ENCODE measurements at places on chromosomes 1 and 21.
A peak's percentile ranks its signal among the peaks of the same experiment; 100 is the strongest.

GRCh38 chr1:201330541-201330940 is 46.9 kb downstream of the TNNT2 start:
- DNase-seq = no peak

DNA sequence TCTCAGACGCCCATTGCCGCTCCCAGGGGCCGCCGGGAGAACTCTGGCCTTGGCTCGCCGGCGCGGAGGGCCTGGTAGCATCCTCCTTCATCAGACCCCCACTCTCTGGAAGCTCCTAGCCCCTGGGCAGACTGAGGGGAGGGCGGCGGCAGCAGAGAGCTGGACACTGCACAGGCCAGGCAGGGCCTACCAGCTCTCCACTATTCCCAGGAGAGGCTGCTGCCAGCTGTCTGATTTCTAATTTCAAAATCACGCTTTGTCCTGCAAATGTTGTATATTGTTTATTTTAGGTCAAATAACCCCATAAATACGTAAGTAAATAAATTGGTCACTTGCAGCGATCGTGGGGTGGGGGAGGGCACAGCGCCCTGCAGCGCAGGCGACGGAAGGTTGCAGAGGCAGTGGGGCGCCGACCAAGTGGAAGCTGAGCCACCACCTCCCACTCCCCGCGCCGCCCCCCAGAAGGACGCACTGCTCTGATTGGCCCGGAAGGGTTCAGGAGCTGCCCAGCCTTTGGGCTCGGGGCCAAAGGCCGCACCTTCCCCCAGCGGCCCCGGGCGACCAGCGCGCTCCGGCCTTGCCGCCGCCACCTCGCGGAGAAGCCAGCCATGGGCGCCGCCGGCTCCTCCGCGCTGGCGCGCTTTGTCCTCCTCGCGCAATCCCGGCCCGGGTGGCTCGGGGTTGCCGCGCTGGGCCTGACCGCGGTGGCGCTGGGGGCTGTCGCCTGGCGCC is at the start of gene MTARC1:
TSS of gene MTARC1 (plus strand) at position 577 of the 732 bp plus-strand sequence. CDS start at position 609, 32 bp downstream.
- DNase-seq = peak; percentile 42

- DNase-seq = no peak
Measured at GRCh38 chr1:186819126-186819525, 9.6 kb upstream of the PLA2G4A start.

DNA sequence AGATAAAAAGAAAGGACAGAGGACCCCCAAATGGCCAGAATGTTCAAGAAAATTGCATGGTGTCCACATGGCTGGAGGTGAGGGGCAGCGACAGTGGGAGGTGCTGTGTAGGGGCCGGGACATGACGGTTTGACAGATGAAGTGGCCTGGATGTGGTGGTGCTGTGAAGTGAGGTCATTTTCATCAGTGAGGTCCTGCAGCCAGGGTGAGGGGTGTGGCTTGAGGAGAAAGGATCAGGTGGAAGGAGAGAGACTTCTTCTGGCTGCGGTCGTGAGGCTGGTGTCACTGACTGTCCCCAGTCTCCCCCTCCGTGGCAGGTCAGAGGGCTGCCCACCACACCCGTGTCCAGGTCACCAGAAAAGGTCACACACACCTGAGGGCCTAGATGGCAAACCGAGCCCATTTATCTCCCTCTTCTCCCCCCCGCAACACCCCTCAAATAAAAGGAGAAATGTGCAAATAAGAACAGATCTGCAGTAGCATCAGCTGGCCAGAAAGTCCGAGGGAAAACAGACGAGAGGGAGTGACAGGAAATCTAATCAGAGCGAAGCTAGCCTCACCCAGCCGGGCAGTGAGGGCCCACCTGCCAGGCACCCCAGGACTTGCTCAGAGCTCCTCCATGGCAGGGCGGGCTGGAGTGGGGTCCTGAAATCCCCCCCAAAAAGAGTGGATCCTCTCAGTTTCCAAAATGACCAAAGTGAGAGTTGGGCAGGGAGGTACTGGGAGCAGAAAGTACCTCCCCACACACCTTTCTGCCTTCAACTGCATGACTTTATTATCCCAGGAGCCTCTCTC is 148.5 kb upstream of the EDN2 start:
- DNase-seq = no peak

DNA sequence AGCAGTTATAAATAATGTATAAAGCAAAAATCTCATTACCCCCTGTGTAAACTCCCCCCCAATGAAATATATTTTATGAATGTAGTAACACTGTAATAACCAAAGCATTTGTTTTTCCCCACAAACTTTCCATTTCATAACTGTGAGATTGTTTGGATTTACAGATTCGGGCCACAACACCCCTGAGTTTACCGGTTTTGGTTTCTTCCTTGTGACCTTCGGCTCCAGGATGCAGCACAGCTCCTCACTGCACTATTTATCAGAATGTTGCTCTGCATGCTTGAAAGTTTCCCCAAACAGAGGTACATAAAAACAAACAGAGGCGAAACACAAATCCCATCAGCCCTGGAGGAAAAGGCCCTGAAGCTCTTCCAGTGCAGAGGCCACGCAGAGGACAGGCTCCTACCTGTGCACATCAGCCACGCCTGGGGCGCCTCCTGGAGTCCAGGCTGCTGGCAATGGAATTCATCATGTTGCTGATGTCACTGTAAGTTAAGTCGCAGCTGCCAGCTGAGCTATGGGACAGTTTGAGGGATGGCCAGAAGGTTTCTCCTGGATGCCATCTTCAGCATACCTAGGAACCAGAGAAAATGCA is 122.0 kb downstream of the LMO4 start:
- no peak for DNase-seq

GRCh38 chr1:234836776-234837357 is 226.9 kb upstream of the IRF2BP2 start:
- DNase-seq = no peak

DNA sequence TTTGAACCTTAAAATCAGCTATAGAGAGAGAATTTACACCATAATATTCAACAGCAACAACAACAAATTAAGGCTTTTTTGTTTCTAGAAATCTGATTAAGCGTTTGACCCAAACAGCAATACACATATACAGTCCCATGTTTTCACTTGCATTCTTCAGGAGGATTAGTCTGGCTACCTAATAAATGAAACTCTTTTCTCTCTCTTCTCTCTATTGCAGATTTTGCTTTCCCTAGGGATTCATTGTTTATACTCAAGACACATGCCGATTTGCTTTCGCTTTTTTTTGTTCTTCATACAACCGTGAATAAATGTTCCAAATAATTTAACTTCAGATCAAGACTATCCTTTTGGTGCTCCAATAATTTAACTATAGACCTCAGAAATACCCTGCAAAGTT is 162.4 kb upstream of the PTBP2 start:
- no peak for DNase-seq

DNA sequence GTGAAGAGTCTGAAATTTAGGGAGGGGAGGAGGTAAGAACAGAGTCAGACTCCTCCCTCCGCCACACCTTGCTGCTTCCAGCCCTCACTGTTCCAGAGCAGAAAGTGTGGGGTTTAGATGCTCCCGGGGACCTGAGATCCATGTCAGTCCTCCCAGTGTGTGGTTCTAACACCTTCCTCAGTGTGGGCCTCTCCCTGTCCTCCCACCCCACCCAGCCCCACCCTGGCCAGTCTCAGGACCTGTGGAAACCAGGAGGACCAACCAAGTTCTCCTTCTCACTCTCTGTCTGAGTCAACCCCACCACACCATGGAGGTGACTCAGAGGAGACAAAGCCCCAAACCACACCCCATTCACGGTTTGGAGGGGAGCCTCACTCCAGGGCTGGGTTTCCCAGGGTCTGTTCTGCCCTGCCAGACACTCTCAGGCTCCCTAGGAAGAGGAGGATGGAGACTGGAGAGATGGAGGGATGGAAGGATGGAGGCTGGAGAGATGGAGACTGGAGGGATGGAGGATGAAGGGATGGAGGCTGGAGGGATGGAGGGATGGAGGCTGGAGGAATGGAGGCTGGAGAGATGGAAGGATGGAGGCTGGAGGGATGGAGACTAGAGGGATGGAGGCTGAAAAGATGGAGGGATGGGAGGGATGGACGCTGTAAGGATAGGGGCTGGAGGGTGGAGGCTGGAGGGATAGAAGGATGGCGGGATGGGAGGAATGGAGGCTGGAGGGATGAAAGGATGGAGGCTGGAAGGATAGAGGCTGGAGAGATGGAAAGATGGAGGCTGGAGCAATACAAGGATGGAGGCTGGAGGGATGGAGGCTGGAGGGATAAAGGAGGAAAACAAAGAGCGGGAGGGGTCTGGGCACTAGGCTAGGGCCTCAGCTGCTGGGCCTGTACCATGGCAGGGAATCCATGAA is 100.9 kb upstream of the RUNX3 start:
- no peak for DNase-seq

GRCh38 chr1:12778907-12779306 is 5.4 kb downstream of the PRAMEF12 start:
- no peak for DNase-seq

- no peak for DNase-seq
Measured at GRCh38 chr1:175755516-175756070, 12.2 kb upstream of the TNR start.

- no peak for DNase-seq
Measured at GRCh38 chr1:4010284-4010683, 110.2 kb upstream of the C1orf174 start.

- no peak for DNase-seq
Measured at GRCh38 chr21:41375875-41376274, 14.0 kb downstream of the MX2 start.

DNA sequence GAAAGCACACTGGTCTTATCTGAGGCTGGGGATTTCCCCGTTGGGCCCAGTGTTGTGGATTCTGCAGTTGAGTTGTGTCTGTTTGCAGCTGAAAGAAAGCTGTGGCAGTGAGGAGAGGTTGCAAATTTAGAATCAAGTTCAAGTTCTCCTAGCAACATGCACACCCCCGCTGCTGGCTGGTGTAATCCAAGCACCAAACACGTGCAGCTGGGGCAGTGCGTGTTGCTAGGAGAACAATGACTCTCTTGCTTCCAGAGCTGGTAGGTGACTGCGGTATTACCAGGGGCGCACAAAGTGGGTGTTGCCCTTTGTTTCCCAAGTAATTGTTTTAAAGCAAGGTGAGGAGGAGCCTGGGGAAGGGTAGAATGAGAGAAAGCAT is 91.5 kb downstream of the IER5 start:
- DNase-seq = no peak

- DNase-seq = no peak
Measured at GRCh38 chr1:10662824-10663677, 133.4 kb downstream of the CASZ1 start.

GRCh38 chr1:48194801-48195200 is 27.7 kb upstream of the SLC5A9 start:
- DNase-seq = no peak

Data from Kasumi-1 (cell line).